LNCaP clone FGC (cell line): ENCODE measurements at places on chromosomes 13 and 19.

DNA sequence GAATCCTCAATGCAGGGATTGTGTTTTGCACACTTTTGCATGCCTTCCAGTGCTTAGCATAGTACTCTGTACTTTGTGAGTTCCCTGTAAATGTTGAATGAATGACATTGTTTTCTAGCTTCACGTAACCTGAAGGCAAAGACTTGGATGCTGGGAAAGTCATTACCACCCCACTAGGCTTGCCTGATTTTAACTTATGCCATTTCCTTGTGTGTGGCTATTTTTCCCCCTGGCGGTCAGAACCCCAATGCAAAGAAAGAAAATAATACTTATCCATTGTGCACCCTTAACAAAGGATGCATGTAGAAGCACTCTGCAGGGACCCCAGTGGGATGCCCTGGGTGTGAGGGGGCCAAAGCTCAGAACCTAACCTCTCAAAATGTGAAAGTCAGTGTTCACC lies 1.2 kb upstream of the ENOX1 start:
- DNase-seq: no peak

DNA sequence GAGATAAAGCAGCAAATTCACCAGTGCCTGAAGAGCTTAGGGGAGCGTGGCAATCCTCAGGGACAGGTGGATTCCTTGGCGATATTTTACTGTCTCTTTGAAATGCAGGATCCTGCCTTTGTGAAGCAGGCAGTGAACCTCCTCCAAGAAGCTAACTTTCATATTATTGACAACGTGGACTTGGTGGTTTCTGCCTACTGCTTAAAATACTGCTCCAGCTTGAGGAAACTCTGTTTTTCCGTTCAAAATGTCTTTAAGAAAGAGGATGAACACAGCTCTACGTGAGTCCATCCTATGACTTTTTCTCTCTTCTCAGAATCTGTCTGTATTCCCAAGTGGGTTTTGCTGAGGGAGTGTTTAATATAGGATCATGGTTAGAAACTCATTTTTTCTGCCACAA lies 22.6 kb downstream of the NLRP4 start:
- DNase-seq: no peak

- no peak for DNase-seq
Measured at GRCh38 chr19:10920288-10920655, 8.2 kb downstream of the YIPF2 start.

- DNase-seq: no peak
Measured at GRCh38 chr13:47908197-47908902, 92.7 kb downstream of the SUCLA2 start.

- DNase-seq: no peak
Measured at GRCh38 chr19:30504272-30504671, 132.1 kb downstream of the ZNF536 start.

GRCh38 chr13:25688536-25688935 lies 316.8 kb downstream of the ATP8A2 start:
- DNase-seq: no peak
